ENCODE measurements at places on chromosomes 12 and 14.
A peak's percentile ranks its signal among the peaks of the same experiment; 100 is the strongest.

DNA sequence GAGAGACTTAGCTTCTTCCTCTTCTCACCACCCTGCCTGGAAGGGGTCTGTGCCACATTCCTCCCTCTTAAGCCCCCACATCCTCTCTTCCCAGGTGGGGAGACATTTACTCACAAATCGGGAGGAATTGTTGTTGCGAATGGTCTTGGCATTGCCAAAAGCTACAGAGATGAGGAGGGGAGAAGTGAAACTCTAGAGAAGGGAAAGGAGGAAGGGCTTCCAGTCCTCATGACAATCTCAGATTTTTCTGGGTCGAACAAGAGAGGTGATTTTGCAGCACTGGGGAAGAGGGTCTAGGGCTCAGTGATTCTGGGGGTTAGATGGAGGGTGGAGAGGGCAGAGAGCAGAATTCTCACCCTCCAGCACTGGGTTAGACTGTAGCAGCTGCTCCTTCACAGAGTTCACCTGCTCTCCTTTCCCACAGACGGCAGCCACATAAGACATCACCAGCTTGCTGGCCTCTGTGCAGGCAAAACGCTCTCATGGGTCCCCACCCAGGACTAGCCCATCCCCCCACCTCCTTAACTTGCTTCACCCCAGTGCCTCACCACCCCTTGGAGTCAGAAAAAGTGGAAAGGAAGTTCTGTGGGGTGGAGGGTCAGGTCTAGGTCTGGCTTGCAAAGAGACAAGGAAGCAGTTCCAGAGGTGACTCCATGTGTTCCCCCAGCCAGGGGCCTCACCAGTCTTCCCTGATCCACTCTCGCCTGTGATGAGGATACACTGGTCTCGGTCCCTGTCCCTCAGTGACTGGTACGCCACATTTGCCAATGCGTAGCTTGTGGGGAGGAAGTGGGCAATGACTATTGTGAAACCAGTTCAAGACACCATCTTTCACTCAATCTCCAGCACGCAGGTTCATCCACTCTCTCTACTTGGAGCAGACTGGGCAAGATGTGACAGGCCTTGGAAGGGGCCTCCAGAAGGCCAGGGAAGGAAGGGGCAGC lies 2.7 kb downstream of the MYO1A start:
- peaks cover 48% of the 10 kb centered on the region for H3K36me3 ChIP-seq
- H3K27me3 ChIP-seq, result no peaks in the 10 kb centered on the region
- peak overlapping the region; percentile 58 for H3K4me3 ChIP-seq
- H3K27ac ChIP-seq, result peak overlapping the region; percentile 15
- H3K4me1 ChIP-seq, result peaks cover 6% of the 10 kb centered on the region

- no peak overlapping the region for H3K4me3 ChIP-seq
- DNase-seq, result no peak
- no peaks in the 10 kb centered on the region for H3K27me3 ChIP-seq
- no peaks in the 10 kb centered on the region for H3K36me3 ChIP-seq
- no peak overlapping the region for H3K27ac ChIP-seq
Measured at GRCh38 chr14:55845963-55846825, 266.2 kb downstream of the KTN1 start.

GRCh38 chr12:81207664-81208063 lies 129.8 kb downstream of the ACSS3 start:
- H3K27me3 ChIP-seq, result no peaks in the 10 kb centered on the region
- no peaks in the 10 kb centered on the region for H3K4me1 ChIP-seq
- no peaks in the 10 kb centered on the region for H3K36me3 ChIP-seq
- H3K4me3 ChIP-seq, result no peak overlapping the region

DNA sequence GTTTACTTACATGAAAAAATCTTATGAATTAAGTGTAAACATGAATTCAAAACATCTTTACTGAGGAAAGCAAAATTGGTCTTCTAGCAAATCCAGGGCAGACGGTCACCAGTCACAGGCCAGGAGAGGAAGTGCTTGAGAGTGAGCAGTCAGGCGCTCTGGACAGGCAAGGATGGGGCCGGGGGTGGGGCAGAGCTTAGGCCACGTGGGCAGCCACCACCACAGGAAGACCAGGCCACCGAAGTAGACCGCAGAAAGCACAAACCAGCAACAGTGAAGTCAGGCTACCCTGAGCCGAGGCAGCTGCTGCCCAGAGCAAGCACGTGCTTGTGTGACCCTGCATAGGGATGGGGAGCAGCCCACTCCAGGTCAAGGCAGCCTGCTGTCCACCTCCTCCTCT lies 33.5 kb downstream of the SLC6A12 start:
- H3K36me3 ChIP-seq, result no peaks in the 10 kb centered on the region
- DNase-seq, result no peak
- H3K27ac ChIP-seq, result no peak overlapping the region
- H3K4me3 ChIP-seq, result no peak overlapping the region
- peaks cover 4% of the 10 kb centered on the region for H3K4me1 ChIP-seq

DNA sequence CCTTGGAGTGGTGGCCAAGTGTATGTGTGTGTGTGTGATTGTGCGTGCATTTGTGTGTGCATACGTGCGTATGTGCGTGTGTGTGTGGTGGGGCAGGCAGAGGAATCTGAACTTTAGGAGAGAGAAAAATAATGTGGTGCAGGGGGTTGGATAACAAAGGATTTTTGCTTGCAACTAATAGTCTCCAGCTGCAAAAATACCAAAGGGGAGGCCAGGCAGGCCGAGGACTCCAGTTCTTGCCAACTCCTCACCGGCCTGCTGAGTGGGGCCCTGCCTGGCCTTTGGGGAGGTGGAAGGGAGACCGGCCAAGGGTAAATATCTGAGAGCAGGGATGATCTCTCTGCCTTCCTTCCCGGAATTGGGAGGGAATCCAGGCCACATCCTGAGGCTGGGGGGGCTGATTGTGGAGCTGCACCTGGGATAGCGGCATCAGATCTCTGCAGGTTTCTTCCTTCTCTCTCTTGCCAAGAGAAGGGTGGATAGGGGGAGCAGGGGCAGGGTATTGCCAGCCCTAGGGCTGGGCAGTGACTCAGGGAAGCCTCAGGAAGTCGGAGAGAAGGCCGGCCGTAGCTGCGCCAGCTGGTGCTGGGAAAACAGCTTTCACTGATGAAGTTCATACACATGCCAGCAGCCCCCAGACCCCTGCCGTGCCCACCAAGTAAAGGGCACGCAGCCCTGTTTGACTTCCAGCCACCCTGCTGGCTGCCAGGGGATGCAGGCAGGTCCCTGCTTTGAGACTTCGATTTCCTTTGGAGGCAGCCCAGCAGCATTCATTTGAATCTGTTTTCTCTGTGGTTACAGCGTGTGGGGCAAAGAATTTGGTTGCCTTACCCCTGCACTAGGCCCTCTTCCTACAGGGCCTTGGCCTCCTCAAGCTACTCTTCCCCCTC lies 4.6 kb upstream of the LRP1-AS start:
- H3K36me3 ChIP-seq, result no peaks in the 10 kb centered on the region
- H3K4me1 ChIP-seq, result peaks cover 60% of the 10 kb centered on the region
- no peaks in the 10 kb centered on the region for H3K27me3 ChIP-seq
- H3K27ac ChIP-seq, result peak overlapping the region; percentile 53

DNA sequence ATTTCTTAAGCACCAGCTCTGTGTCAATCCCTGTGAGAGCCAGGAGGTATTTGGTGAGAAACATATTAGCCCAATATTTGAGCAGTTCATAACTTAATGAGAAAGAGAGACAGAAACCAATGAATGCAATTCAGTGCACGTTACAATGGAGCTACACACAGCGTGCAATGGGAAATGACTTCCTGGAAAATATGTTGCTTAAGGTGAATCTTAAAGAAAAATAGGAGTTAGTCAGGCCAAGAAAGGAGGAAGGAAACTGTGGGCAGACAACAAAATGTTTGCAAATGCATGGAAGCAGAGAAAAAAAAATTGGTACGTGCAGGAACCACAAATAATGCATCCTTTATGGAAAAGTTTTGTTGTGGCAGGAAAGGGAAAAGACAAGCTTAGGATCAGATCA lies 481.7 kb downstream of the BCAT1 start:
- H3K27ac ChIP-seq, result no peak overlapping the region
- H3K4me3 ChIP-seq, result no peak overlapping the region
- H3K4me1 ChIP-seq, result no peaks in the 10 kb centered on the region
- H3K36me3 ChIP-seq, result no peaks in the 10 kb centered on the region

- H3K27ac ChIP-seq, result peak overlapping the region; percentile 65
- H3K4me3 ChIP-seq, result peak overlapping the region; percentile 54
- DNase-seq, result no peak
- peaks cover 16% of the 10 kb centered on the region for H3K27me3 ChIP-seq
Measured at GRCh38 chr12:131828671-131829355, 620 bp downstream of the MMP17 start.

DNA sequence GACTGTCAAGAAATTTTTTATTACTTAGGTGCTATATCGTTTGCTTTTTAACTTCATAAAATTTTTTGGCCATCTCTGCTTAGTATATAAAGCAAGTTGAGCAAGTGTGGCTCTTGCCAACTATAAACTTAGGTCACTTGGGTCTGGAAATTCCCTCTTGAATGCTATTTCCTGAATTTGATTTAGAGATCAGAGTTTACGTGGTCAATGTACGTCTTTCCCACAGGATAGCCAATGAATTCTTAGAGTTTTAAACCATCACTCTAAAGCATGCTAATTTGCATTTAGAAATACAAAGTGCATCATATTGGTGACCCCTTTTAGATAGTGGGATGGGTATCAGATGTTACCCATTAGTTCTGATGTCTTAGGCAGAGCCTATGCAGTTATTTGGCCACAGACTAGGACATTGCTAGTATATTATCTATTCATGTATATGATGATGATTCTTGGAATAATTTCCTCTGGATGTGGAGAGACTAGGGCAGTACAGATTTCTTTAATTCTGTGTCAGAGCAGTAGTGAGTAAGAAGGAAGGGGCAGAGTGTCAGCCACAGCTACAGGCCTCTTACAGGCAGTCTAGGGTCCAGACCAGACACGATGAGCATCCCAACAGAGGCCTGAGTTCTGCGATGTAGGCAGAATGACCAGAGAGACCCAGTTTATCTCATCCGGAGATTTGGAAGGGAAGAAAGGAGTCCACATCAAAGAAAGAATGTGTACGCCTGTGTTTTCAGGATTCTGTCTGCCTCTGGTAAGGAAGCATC lies 30.3 kb downstream of the SCN8A start:
- no peak for DNase-seq
- no peak overlapping the region for H3K4me3 ChIP-seq

GRCh38 chr14:24721775-24722174 lies 87.8 kb upstream of the GZMB start:
- no peak overlapping the region for H3K4me3 ChIP-seq
- H3K27ac ChIP-seq, result no peak overlapping the region
- no peaks in the 10 kb centered on the region for H3K27me3 ChIP-seq
- no peaks in the 10 kb centered on the region for H3K36me3 ChIP-seq
- DNase-seq, result no peak
- no peaks in the 10 kb centered on the region for H3K4me1 ChIP-seq

- DNase-seq, result no peak
- no peaks in the 10 kb centered on the region for H3K27me3 ChIP-seq
- H3K36me3 ChIP-seq, result no peaks in the 10 kb centered on the region
- no peaks in the 10 kb centered on the region for H3K4me1 ChIP-seq
Measured at GRCh38 chr14:57086271-57087162, 182.2 kb downstream of the EXOC5 start.

DNA sequence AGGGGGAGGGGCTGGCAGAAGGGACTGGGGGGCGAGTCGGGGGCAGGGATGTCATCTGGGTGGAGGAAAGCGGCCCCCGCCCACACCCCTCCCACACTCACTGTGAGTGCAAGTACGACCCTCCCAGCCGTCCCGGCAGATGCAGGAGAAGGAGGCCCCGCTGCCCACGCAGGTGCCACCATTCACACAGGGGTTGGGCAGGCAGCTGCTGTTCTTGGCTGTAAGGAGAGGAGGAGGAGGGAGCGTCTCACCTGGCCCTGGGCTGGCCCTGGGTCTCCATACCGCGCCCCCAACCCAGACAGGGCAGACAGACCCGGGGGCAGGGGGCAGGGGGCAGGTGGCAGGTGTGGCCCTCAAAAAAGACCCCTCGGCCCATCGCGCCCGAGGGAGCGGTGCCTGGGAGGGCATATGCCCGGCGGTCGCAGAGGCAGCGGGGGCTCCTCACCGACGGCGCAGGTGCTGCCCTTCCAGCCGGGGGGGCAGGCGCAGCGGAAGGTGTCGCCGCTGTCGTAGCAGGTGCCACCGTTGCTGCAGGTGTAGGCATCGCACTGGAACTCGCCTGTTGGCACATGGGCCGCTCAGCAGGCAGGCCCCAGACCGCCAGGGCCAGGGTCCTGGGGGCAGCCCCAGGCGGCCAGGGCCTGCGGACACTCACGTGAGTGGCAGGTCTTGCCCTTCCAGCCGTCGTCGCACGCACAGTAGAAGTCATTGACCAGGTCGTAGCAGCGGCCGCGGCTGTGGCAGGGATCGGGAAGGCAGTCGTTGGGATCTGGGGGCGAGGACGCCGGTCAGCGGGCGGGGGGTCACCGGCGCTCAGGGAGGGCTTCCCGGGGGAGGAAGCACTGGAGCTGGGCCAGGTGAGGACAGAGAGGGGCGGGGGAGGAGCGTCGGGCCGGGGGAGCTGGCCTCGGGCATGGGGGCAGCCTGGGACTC lies 20.6 kb downstream of the JAG2 start:
- H3K36me3 ChIP-seq, result no peaks in the 10 kb centered on the region
- no peak overlapping the region for H3K4me3 ChIP-seq
- no peaks in the 10 kb centered on the region for H3K27me3 ChIP-seq
- H3K4me1 ChIP-seq, result no peaks in the 10 kb centered on the region

DNA sequence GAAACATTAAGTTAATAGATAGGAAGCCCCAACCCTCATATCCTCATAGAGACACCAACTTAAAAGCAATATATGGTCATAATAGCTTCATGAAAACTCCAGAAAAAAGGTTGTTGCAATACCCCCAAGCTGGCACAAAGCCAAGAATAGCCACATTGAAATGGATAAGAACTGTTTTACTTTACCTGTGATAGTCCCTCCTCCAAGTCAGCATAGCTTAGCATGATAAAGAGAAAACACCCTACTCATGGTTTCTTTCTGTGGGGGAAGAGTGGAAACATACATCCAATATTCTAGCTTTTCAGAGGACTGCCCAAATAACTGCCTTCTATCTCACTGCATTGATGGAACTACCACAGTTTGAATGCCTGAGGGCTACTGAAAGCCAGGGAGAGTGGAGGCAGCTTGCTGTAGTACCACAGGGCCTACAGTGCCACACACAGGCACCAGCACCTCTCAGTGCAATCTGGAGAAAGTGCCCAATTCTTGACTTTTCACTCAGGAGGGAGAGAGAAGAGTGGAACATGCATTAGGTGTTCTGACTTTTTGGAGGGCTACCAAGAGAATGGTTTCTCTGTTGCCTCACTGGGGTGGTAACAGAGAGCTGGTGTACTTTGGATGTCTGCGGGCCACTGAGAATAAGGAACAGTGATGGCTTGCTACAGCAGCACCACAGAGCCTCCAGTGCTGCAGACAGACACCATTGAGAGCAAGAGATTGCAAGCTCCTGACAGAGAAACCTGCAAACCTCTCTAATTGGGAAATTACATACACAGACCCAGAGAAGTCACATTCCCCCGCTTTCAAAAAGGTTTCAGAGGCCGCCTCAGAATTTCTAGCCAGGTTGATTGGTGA lies 157.1 kb upstream of the GARIN2 start:
- H3K27me3 ChIP-seq, result no peaks in the 10 kb centered on the region
- no peak for DNase-seq
- no peaks in the 10 kb centered on the region for H3K36me3 ChIP-seq
- no peak overlapping the region for H3K27ac ChIP-seq
- no peak overlapping the region for H3K4me3 ChIP-seq
- H3K4me1 ChIP-seq, result no peaks in the 10 kb centered on the region

GRCh38 chr12:34097213-34097612 lies 74.9 kb downstream of the ALG10 start:
- H3K36me3 ChIP-seq, result no peaks in the 10 kb centered on the region
- no peak overlapping the region for H3K27ac ChIP-seq
- H3K4me1 ChIP-seq, result no peaks in the 10 kb centered on the region
- DNase-seq, result no peak
- H3K4me3 ChIP-seq, result no peak overlapping the region
- no peaks in the 10 kb centered on the region for H3K27me3 ChIP-seq

- no peak for DNase-seq
- H3K36me3 ChIP-seq, result no peaks in the 10 kb centered on the region
- no peak overlapping the region for H3K4me3 ChIP-seq
- no peak overlapping the region for H3K27ac ChIP-seq
Measured at GRCh38 chr12:52542157-52542556, 10.8 kb downstream of the KRT71 start.

All from Peyer's patch (tissue), 4 donors.